ENCODE measurements at places on chromosomes 5 and 9.

DNA sequence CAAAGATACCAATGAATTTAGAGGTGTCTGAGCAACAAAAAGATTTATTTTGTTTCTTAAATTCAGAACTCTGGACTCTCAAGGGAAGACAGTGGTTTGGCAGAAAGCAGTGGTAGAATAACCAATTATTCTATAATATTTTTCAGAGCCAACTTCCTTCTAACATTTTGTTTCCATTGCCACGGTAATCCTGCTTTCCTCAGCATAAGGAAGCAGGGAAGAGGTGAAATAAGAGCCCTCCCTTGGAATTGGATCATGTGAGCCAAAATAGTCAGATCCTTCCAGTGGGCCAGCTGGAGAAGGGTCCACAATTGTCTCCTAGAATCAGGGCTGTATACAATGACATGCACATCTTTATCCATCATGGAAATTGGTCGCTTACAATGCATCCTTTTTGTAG lies 130.0 kb upstream of the MAP1B start:
- H3K36me3 ChIP-seq: no peaks in the 10 kb centered on the region
- no peak for DNase-seq
- no peaks in the 10 kb centered on the region for H3K4me1 ChIP-seq
- peaks cover 1% of the 10 kb centered on the region for H3K27me3 ChIP-seq
- no peak overlapping the region for H3K4me3 ChIP-seq
- H3K27ac ChIP-seq: no peak overlapping the region

DNA sequence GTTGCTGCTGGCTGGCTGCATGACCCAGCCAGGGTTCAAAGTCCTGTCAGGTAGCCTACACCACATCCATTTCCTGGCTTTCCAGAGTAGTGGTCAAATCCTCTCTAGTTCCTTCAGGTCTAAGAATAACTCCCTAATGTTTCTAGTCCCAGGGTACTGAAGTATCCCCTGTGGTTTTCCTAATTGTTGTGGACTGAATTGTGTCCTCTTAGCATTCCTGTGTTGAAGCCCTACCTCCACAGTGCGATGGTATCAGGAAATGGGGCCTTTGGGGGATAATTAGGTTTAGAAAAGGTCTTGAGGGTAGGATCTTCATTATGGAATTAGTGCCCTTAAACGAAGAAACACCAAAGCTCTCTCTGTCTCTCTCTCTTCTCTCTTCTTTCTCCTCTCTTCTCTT lies 191.8 kb upstream of the CCNG1 start:
- no peak for DNase-seq
- no peak overlapping the region for H3K27ac ChIP-seq
- H3K36me3 ChIP-seq: no peaks in the 10 kb centered on the region
- no peaks in the 10 kb centered on the region for H3K4me1 ChIP-seq
- no peaks in the 10 kb centered on the region for H3K27me3 ChIP-seq
- no peak overlapping the region for H3K4me3 ChIP-seq

DNA sequence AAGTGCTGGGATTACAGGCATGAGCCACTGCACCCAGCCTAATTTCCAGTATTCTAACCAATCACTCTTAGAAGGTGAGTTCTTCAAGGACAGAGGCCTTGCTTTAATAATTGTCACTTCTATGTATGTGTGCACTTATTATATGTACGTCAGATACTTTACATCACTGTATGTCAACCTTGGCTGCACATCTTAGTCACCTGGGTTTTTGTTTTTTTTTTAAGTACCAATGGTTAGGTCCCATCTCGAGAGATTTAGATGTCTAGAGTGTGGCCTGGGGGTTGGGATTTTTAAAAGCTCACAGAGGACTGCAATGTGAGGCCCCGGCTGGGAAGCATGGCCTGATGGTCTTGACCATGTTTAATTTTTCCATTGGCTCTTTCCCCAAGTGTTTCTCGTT lies 9.9 kb upstream of the GM2A start:
- no peak for DNase-seq
- H3K27me3 ChIP-seq: peaks cover 3% of the 10 kb centered on the region
- H3K27ac ChIP-seq: no peak overlapping the region
- H3K4me3 ChIP-seq: no peak overlapping the region

DNA sequence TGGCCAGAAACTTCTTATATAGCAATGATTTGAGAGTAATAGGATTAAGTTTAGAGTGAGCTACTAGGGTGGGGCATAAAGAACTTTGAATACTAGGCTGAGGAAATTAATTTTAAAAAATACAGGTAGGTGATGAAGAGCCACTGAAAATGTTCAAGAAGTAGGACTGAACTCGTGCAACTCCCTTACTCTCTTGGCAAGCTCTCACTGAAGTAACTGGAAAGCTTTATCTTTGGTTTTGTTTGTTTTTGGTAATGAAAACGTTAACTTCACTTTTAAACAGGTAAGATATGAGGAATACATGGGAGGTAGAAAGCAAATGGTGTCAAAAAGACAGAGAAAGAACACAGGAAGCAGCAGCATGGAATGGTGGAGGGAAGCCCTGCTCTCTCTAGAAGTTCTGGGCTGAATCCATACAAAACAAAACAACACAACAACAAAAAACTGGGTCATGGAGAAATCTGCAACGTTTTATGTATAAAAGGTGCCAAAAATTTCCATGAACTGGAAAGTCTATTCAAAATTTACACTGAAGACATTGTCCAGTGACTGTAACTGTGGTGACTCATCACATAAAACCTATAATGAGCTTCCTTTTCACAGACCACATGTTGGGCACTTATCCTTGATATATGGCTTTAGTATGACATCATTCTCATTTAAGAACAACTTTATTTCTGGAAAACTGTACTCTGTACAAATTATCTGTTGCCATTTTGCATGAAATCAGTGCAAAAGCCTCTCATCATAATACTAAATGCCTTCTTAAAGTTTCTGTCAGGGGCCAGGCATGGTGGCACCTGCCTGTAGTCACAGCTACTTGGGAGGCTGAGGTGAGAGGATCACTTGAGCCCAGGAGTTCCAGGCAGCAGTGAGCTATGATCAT lies 91.2 kb upstream of the CHD1 start:
- H3K4me1 ChIP-seq: peaks cover under 1% of the 10 kb centered on the region
- no peak for DNase-seq
- no peak overlapping the region for H3K27ac ChIP-seq
- no peak overlapping the region for H3K4me3 ChIP-seq

DNA sequence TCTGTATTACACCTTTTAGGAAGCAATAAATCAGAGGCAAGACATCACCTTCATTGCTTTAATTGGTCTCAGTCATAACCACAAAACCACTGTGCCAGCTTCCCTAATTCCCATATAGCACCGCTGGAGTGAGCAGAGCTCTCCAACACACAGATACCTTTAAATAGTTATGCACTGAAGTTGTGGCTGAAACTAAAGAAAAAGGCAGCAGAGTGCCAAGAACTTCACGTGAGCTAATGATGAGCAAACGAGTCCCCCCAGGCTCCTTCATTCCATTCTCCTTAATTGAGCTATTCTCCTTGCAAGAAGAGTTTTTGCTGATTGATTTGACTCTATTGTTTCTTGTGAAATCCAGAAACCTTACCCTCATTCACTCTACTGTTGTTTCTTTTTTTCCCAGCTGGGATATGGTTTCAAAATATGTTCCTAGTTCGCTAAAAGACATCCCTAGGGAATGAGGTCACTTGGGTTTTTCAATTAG lies 501.5 kb downstream of the SPATA31D1 start:
- peaks cover 4% of the 10 kb centered on the region for H3K27me3 ChIP-seq
- no peak for DNase-seq
- H3K27ac ChIP-seq: no peak overlapping the region
- H3K4me3 ChIP-seq: no peak overlapping the region

DNA sequence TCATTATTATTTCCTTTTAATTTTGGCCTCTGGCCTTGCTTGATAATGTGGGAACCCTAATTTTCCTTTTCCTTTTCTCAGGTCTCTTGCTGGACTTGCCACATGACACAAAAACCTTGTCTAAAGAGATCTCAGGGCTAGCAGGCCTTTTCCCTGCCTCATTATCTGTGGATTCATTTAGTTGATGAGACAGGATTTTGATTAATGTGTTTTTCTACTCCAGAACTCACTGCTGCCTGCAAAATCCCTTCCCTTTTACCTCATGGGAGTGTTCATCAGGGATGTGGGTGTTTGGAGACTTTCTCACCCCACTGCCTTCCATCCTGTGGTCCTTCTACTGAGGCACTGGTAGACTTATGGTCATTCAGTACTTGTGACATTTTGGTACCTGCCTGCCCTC lies 56.2 kb upstream of the MAMDC2 start:
- H3K36me3 ChIP-seq: no peaks in the 10 kb centered on the region
- H3K4me1 ChIP-seq: no peaks in the 10 kb centered on the region
- peaks cover 2% of the 10 kb centered on the region for H3K27me3 ChIP-seq
- H3K27ac ChIP-seq: no peak overlapping the region
- no peak for DNase-seq
- no peak overlapping the region for H3K4me3 ChIP-seq

GRCh38 chr9:76395381-76395780 lies 1.2 kb upstream of the RFK start:
- peaks cover 6% of the 10 kb centered on the region for H3K36me3 ChIP-seq
- peaks cover 8% of the 10 kb centered on the region for H3K27me3 ChIP-seq
- peaks cover 12% of the 10 kb centered on the region for H3K4me1 ChIP-seq
- DNase-seq: no peak
- H3K4me3 ChIP-seq: no peak overlapping the region
- peak overlapping the region; percentile 45 for H3K27ac ChIP-seq

DNA sequence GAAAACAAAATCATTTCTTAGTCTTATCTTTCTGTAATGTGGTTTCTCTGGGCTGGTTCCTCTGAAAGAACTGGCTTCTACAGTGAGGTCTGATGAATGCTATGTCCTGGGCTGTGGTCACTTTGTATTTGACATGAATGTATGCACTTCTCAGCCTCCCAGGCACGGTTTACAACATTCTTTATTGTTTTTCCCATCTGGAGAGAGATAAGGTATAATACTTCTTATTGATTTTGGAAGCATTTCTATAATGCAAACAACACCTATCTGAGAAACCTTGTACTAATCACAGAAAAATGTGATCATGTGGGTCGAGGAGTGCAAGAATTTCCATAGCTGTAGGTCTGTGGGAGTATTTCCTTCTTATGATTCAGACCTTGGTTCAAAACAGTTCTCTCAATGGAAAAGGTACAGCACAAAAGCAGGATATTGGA lies 46.9 kb downstream of the ACTBL2 start:
- no peak overlapping the region for H3K27ac ChIP-seq
- H3K27me3 ChIP-seq: no peaks in the 10 kb centered on the region
- no peak for DNase-seq
- no peak overlapping the region for H3K4me3 ChIP-seq
- H3K4me1 ChIP-seq: peaks cover 9% of the 10 kb centered on the region

DNA sequence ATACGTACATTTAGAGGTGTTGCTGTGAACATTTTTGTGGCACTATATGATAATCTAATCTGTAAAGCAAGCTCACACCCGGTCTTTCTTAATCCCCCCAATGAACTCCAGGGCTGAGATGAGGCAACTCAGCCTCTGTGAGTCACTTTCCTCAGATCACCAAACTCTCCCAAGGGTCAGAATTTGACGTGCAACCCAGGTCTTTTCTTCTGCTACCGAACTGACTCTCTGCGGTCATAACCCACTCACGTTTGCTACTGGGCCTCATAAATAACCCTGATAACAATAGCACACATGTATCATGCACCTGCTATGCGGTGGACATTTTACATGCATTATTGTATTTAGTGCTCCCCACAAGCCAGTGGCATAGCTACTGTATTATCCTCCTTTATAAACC lies 153.1 kb downstream of the DROSHA start:
- no peak for DNase-seq
- no peaks in the 10 kb centered on the region for H3K36me3 ChIP-seq
- no peak overlapping the region for H3K4me3 ChIP-seq
- H3K27me3 ChIP-seq: peaks cover 2% of the 10 kb centered on the region
- no peak overlapping the region for H3K27ac ChIP-seq

- peaks cover 23% of the 10 kb centered on the region for H3K4me1 ChIP-seq
- peaks cover 15% of the 10 kb centered on the region for H3K27me3 ChIP-seq
- no peak overlapping the region for H3K4me3 ChIP-seq
- DNase-seq: no peak
- H3K36me3 ChIP-seq: peaks cover 14% of the 10 kb centered on the region
Measured at GRCh38 chr9:34663303-34663605, 797 bp upstream of the CCL27 start.

GRCh38 chr5:150487199-150488061 lies 20.5 kb upstream of the NDST1 start:
- DNase-seq: no peak
- peak overlapping the region; percentile 75 for H3K27ac ChIP-seq
- peak overlapping the region; percentile 86 for H3K4me3 ChIP-seq
- peaks cover 38% of the 10 kb centered on the region for H3K36me3 ChIP-seq
- peaks cover 62% of the 10 kb centered on the region for H3K4me1 ChIP-seq

DNA sequence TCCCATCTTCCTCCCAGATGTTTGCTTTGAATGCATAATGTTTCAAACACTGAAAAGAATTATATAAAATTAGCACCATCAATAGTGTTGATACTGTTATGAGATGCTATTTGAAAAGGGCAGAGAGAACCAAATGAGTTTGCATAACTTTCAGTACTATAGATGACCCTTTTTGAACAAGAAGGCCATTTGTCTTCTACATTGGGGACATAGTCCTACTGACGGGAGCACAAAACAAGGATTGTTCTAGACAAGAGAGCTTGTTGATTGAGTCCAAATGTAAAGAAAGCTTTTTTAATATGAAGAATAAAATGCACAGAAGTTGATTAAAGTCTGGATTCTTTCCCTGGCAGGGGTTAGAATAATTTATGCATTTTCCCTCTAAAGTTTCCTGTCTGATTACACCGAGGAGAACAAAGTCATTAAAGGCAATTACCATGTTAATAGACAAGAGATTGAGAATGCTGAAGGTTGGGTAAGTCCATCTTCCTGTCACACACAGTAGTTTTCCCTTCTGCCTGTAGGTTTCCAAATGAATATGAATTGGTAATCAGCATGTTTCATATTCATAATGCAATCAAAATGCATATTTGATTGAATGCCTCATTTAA lies 32.8 kb upstream of the ADCY2 start:
- H3K4me3 ChIP-seq: no peak overlapping the region
- no peaks in the 10 kb centered on the region for H3K4me1 ChIP-seq
- DNase-seq: no peak
- no peaks in the 10 kb centered on the region for H3K27me3 ChIP-seq
- H3K36me3 ChIP-seq: peaks cover 1% of the 10 kb centered on the region

DNA sequence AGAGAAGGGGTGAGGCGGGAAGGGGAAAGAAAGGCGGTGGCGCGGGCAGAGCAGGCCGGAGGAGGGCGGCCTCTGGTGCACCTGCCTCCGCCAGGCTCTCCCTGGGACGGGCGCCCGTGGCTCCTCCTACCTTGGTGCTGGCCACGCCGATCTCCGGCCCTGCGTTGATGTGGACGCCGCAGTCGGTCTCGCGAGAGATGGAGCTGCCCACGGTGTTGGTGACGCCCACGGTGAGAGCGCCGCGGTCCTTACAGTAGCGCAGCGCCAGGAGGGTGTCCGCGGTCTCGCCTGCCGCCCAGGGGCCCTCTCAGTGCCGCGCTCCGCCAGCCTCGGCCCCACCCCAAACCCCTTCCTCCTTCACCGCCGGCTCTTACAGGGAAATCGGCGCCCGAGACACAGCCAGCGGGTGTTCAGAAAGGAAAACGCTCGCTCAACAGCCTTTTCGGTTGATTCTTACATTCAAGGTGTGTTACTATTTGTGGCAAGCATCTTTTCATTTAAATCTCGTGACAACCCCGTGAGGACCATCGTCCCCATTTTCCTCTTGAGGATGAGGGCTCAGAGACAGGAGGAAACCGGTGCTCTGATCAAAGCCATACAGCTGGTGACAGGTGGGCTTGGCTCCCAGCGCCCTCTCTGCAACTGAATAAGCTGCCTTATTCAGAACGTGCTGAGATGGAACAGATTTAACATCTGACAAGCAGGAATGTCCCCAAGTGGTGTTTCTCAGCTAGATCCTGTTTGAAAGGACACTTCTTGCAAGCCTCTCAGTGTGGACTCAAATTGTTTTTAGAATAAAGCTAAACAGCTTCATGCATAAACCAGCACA lies 22.0 kb upstream of the MAPK9 start:
- H3K27me3 ChIP-seq: peaks cover 4% of the 10 kb centered on the region
- peak; percentile 59 for DNase-seq
- H3K36me3 ChIP-seq: peaks cover 4% of the 10 kb centered on the region
- H3K4me1 ChIP-seq: no peaks in the 10 kb centered on the region
- H3K27ac ChIP-seq: no peak overlapping the region
- peak overlapping the region; percentile 71 for H3K4me3 ChIP-seq
